ENCODE measurements at places on chromosomes 1 and 21.

GRCh38 chr1:12585536-12585935 is 32.5 kb downstream of the DHRS3 start:
- no peak for DNase-seq

DNA sequence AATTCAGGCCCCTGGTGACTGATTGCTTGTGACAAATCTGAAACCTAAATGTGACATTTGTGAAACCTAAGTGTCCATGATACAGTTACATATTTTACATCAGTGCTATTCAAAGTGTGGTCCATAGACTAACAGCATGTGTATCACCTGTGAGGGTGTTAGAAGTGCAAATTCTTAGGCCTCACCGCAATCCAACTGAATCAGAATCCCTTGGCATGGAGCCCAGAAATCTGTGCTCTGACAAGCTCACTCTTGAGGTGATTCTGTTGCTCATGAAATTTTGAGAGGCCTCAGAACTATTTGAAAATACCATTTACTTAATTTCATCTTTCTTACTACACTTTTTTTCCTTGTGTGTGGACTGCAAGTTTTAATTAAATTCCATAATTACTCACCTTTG is 587.9 kb downstream of the ADGRL2 start:
- DNase-seq: no peak

DNA sequence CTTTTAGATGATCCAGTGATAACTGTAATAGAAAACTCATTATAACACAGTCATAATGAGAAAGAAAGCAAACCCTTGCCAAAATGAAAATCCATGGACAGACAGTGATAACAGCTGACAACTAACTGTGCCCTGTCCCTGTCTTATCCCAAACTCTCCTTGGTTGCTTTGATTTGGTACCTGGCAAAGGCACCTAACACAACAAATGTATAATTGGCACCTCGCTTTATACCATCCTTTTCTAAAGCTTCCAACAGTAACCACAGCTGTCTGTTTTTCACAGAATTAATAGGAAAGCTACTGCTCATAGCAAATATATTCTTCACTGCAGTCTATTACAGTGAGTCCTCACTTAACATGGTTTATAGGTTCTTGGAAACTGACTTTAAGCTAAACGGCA is 118.4 kb upstream of the KRTAP19-8 start:
- no peak for DNase-seq

DNA sequence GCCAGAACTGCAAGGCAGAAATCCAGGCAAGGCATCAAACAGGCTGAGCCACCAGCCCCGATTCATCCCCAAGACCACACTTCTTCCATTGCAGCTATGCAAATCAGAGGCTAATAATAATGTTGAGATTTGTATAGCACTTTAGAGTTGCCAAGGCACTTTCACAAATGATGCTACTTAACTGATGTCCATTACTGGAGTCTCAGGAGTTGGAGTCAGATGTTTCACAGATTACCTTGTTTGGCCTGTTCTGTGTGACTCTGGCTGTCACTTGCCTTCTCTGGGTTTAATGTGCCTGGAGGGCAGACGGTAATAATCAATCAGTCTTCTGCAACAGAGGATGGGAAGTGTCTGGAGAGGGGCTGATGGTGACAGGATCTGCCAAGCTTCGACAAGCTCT is 40.8 kb upstream of the MPZL1 start:
- DNase-seq: no peak

- DNase-seq: no peak
Observed at GRCh38 chr1:64539781-64540218, 69.9 kb downstream of the CACHD1 start.

GRCh38 chr1:161227196-161227871 is 1.5 kb downstream of the TOMM40L start:
- DNase-seq: peak; percentile 81

DNA sequence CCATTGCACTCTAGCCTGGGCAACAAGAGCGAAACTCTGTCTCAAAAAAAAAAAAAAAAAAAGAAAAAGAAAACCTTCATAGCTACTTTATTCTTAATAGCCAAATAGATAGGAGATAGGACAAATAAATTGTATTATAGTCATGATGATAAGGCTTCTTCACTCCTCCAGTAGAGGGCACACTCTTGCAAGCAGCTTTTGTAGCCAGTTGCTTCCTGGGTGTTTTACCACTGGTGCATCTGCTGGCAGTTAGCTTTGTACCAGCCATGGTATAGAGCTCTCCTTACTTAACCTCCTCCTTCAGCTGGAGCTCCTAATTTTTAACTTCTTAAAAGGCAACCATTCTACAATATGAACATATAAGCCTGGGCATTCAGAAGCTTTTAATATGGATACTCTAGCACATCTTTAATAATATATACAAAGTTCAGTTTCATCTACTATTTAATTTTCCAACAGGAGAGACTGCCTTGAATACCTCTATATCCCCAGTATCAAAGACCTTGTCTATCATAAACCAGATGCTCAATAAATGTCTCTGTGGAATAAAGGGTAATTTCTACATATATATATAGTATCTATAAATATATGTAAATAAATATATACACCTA is 35.8 kb downstream of the EVI5 start:
- DNase-seq: no peak

All from T-helper 2 cell (primary cell).